ENCODE measurements at places on chromosomes 2 and 18. TPM values are rescaled to one million over a fixed set of nuclear protein-coding genes. Genes with fewer than 3 reads are reported as not detected.

The PROM2 gene
- 1.7 TPM for polyA plus RNA-seq

The RUFY4 gene
- 0.37 TPM for polyA plus RNA-seq

The CPS1 gene
- 8.4 TPM for polyA plus RNA-seq

The IL1F10 gene
- polyA plus RNA-seq = not detected

The HOXD12 gene
- 0.38 TPM for polyA plus RNA-seq

The VWA3B gene
- polyA plus RNA-seq = 0.26 TPM

The CRYGC gene
- not detected for polyA plus RNA-seq

The ABCG8 gene
- polyA plus RNA-seq = 0.76 TPM

The NYAP2 gene
- polyA plus RNA-seq = 0.04 TPM

The TCF23 gene
- 0.72 TPM for polyA plus RNA-seq

The CRACDL gene
- polyA plus RNA-seq = 3.2 TPM

The TMEFF2 gene
- polyA plus RNA-seq = 20.9 TPM

All from left renal pelvis (tissue), 4 donors.